Tibial artery (tissue), 4 donors: ENCODE measurements at places on chromosomes 2 and 18.

DNA sequence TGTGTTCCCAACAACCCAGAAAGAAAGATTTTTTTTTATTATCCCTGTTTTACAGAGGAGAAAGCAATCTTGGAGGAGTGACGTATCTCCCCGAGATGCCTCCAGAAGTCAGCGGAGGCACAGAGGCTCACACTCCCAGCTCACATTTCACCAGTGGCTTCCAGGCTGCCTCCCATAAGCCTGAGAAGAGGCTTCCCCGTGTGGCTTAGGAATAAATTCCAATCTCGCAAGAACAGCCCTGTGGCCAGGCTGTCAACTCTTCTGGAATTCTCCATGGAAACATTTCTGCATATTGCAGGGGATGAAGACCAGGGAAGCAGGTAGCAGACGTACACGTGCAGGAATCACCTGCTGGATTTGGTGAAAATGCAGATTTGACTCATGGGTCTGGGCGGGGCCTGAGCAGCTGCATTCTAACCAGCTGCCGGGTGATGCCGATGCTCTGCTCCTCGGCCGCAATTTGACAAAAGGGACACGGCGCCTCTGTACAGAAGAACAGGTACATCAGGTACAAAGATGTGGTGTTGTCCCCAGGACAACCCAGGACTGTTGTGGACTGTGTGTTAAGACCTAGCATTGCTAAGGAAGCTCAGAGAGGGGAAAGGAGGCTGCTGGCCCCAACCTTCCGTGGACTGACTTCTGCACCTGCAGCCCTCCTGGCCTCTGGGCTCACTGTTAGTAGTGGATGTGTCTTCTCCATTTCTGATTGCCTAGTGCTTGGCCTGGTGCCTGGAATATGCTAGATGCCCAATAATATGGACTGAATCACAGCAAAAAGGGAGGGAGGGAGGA is 114.2 kb upstream of the ID2 start:
- no peak overlapping the region for H3K4me3 ChIP-seq
- H3K36me3 ChIP-seq: no peaks in the 10 kb centered on the region
- H3K27ac ChIP-seq: no peak overlapping the region
- no peaks in the 10 kb centered on the region for H3K4me1 ChIP-seq
- H3K27me3 ChIP-seq: no peaks in the 10 kb centered on the region

GRCh38 chr2:128604045-128604444 is 285.4 kb upstream of the HS6ST1 start:
- peaks cover 15% of the 10 kb centered on the region for H3K4me1 ChIP-seq
- H3K27ac ChIP-seq: no peak overlapping the region
- no peak for DNase-seq
- no peak overlapping the region for H3K4me3 ChIP-seq
- H3K36me3 ChIP-seq: no peaks in the 10 kb centered on the region
- no peaks in the 10 kb centered on the region for H3K27me3 ChIP-seq

GRCh38 chr2:27705851-27706622 is 42.3 kb downstream of the SLC4A1AP start:
- H3K27me3 ChIP-seq: no peaks in the 10 kb centered on the region
- DNase-seq: peak; percentile 97
- H3K27ac ChIP-seq: peak overlapping the region; percentile 94
- no peaks in the 10 kb centered on the region for H3K36me3 ChIP-seq

- H3K27me3 ChIP-seq: no peaks in the 10 kb centered on the region
- H3K4me3 ChIP-seq: no peak overlapping the region
- no peaks in the 10 kb centered on the region for H3K4me1 ChIP-seq
- no peak for DNase-seq
- H3K36me3 ChIP-seq: no peaks in the 10 kb centered on the region
These were observed 12.5 kb downstream of the GREB1L start for GRCh38 chr18:21254576-21254975.
